ENCODE measurements at places on chromosomes 12 and 14.

- no peak overlapping the region for H3K27ac ChIP-seq
- H3K4me1 ChIP-seq = no peaks in the 10 kb centered on the region
- no peaks in the 10 kb centered on the region for H3K27me3 ChIP-seq
- DNase-seq = no peak
Observed at GRCh38 chr12:44961887-44962286, 85.8 kb upstream of the NELL2 start.

DNA sequence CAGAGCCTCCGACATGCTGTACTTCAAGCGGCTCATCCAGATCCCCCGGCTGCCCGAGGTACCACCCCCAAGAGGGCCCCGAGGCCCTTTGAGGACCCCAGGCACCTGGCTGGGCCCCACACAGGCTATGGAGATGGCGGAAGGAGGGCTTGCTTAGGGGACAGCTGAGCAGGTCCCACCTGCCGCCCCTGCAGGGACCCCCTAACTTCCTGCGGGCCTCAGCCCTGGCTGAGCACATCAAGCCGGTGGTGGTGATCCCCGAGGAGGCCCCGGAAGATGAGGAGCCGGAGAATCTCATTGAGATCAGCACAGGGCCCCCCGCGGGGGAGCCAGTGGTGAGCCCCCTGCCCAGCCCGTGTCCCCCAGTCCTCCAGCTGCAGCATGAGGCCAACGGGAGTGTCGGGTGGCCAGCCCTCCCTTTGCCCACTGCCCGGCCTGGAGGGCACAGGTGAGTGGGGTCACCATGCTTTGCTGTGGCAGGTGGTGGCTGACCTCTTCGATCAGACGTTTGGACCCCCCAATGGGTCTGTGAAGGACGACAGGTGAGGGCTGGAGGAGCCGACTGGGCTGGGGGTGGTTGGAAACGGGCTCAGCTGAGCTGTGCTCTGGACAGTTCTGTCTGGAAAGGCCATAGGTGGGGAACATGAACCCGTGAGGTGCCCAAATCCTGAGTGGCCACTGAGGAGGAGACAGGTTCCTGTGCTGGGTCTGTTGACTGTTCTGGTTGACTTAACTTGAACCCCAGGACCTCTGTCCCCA lies 20.0 kb downstream of the HIP1R start:
- no peak for DNase-seq
- no peak overlapping the region for H3K27ac ChIP-seq
- no peaks in the 10 kb centered on the region for H3K36me3 ChIP-seq
- H3K4me3 ChIP-seq = no peak overlapping the region
- H3K27me3 ChIP-seq = no peaks in the 10 kb centered on the region

DNA sequence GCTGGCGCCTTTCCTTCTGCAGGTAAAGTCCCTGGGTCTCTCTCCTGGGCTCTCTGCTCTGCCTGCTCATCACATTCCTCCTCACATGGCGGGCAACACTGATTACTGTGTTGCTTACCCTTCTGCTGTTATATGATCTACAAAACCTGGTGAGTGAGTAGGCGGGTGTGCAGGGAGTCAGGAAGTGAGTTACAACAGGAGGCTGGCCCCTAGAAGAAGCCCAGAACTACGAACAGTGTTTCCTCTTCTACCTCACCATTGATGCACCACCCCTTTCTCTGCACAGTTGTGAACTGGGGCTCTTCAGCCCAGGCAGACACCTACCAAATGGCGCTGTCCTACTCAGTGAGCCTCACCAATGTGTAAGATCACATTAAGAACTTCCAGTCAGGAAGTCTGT lies 4.9 kb upstream of the KLHL33 start:
- H3K36me3 ChIP-seq = peaks cover 7% of the 10 kb centered on the region
- DNase-seq = no peak
- peaks cover 9% of the 10 kb centered on the region for H3K4me1 ChIP-seq
- no peak overlapping the region for H3K27ac ChIP-seq
- no peaks in the 10 kb centered on the region for H3K27me3 ChIP-seq

- H3K36me3 ChIP-seq = no peaks in the 10 kb centered on the region
- no peak overlapping the region for H3K27ac ChIP-seq
- DNase-seq = no peak
- H3K4me3 ChIP-seq = no peak overlapping the region
- peaks cover 7% of the 10 kb centered on the region for H3K4me1 ChIP-seq
- H3K27me3 ChIP-seq = no peaks in the 10 kb centered on the region
Observed at GRCh38 chr12:20309504-20310148, 58.7 kb upstream of the PDE3A start.

DNA sequence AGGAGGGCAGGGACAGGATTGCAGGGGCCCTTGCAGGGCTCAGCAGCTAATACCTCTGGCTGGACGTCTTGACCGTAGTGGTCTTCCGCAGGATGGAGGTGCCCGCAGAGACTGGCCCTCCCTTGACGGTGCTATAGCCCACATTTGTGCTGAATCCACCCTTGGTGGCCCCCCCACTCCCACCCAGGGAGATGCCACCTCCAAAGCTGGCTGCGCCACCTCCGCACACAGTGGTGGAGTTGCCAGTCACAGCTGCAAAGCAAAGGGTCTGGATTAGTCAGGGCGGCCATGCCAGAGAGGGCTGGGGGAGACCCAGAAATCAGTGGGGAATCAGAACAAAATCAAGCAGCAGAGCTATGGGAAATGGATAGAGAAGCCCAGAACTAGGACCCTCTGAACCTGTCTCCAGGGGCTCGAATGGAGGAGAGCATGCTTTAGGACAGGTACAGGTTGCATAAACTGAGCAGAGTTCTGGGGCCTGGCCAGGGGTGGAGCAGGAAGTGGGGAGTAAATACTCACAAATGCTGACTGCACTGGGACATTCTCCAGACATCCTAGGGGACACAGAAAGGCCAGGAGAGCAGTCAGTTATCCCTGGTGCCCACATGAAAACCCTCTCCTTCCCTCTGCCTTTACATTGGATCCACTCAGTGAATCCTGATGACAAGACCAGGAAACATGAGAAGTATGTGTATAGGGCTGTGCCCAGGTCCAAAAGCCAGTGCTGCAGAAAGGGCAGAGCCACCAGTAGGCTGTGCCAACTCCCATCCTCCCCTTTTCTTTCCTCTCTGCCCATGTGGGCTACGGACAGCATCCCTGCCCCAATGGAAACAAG lies 8.1 kb upstream of the KRT4 start:
- no peaks in the 10 kb centered on the region for H3K36me3 ChIP-seq
- DNase-seq = peak; percentile 42
- peaks cover 9% of the 10 kb centered on the region for H3K4me1 ChIP-seq
- no peak overlapping the region for H3K4me3 ChIP-seq

- peaks cover 19% of the 10 kb centered on the region for H3K4me1 ChIP-seq
- peak overlapping the region; percentile 28 for H3K27ac ChIP-seq
- H3K4me3 ChIP-seq = no peak overlapping the region
- DNase-seq = peak; percentile 81
- H3K27me3 ChIP-seq = no peaks in the 10 kb centered on the region
Observed at GRCh38 chr12:105977652-105978051, 161.1 kb downstream of the NUAK1 start.

GRCh38 chr14:63938198-63939005 lies 85.6 kb downstream of the SYNE2 start:
- no peak overlapping the region for H3K4me3 ChIP-seq
- no peak for DNase-seq
- H3K27me3 ChIP-seq = no peaks in the 10 kb centered on the region
- H3K36me3 ChIP-seq = no peaks in the 10 kb centered on the region

DNA sequence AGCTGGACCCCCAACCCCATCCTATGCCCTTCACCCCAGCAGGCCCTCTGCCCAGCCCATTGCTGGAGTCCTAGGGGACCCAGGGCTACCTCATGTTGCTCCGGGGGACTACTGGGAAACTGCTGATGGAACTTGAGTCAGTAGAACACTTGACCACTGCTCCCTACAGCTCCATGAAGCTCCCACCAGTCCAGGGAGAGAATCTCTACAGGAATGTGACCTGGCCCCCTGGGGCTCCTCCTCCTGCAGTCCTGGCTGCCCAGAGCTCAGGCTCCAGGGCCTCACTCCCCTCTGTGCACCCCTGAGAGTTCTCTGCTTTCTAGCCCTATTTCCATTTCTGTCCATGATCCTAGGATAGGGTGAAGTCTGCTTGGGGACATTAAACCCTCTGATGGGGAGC lies 10.8 kb upstream of the AQP2 start:
- H3K27ac ChIP-seq = no peak overlapping the region
- H3K27me3 ChIP-seq = no peaks in the 10 kb centered on the region
- DNase-seq = no peak
- no peaks in the 10 kb centered on the region for H3K36me3 ChIP-seq

- H3K27me3 ChIP-seq = no peaks in the 10 kb centered on the region
- no peaks in the 10 kb centered on the region for H3K4me1 ChIP-seq
- no peak for DNase-seq
- no peaks in the 10 kb centered on the region for H3K36me3 ChIP-seq
- no peak overlapping the region for H3K4me3 ChIP-seq
- no peak overlapping the region for H3K27ac ChIP-seq
Observed at GRCh38 chr12:23533699-23534098, 415.8 kb downstream of the SOX5 start.
